Lower leg skin (tissue), 4 donors: ENCODE measurements at places on chromosomes 6 and 20.

DNA sequence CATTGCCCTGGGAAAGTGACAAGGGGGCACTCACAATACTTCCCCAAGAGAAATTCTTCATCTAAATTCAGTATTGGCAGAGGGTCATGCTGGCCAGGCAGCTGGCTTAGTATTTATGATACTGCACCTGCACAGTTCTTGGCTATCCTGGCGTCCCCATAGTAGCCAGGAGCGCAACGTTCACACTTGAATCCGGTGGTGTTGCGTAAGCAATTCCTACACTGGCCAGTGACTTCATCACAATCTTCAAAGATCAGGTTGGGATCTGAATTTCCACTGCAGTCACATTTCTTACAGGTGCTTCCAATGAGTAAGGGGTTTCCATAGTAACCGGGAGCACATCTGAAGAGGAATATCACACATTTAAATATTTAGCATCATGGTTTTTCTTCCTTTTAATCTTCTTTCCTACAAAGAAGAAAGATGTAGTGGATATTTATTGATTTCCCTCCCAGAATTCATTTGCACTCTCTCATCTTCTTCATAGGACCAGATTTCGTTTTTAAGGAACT lies 62.8 kb downstream of the LAMA4 start:
- no peak for DNase-seq

- no peak for DNase-seq
Observed at GRCh38 chr6:7282097-7282906, 30.7 kb downstream of the SSR1 start.

GRCh38 chr20:38680500-38681306 lies 43.6 kb upstream of the SLC32A1 start:
- no peak for DNase-seq

DNA sequence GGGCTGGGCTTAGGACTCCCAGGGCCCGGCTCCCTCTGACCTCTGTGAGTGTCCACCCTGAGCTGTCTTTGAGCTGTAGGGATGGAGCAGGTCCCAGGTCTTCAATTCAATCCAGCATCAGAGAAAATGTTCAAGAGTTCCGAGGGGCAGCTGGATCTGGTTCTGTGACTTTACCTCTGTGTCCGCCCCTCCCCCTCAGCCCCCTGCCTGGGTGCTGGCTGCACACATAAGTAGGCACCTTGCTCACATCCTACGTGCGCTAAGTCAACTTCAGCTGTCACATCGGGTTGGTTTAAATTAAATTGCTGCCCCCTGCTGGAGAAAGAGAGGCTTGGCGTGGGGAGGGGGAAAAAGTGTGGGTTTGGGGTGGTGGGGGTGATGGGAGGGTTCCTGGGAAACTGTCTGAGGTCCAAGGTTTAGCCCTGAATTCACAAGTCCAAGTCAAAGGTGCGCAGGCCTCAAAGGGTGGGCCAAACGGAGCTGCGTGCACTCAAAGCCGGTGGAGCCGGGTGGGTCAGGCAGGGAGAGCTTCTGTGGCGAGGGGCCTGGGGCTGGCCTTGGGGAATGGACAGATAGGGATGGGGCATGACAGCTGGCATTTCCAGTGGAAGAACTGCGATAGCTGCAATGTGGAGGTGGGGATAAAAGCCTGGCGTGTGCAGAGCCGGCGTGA lies 3.0 kb downstream of the WFDC5 start:
- DNase-seq: no peak

DNA sequence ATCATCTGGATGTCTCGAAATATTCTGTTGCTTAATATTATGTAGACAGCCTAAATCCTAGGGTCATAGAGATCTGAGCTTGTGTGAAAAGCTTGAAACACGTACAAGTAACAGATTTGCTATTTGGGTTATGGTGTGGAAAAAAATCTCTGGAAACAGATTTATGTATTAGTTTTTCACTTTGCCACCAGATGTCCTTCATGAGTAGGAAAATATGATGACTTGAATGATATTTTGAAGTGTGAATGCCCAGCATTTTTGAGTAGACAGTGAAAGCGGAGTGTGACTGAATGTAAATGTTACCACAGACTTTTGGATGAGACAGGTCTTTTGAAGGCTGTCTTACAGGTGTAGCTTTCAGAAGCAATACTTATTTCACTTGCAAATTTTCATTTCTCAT lies 4.2 kb upstream of the BMP6 start:
- no peak for DNase-seq

DNA sequence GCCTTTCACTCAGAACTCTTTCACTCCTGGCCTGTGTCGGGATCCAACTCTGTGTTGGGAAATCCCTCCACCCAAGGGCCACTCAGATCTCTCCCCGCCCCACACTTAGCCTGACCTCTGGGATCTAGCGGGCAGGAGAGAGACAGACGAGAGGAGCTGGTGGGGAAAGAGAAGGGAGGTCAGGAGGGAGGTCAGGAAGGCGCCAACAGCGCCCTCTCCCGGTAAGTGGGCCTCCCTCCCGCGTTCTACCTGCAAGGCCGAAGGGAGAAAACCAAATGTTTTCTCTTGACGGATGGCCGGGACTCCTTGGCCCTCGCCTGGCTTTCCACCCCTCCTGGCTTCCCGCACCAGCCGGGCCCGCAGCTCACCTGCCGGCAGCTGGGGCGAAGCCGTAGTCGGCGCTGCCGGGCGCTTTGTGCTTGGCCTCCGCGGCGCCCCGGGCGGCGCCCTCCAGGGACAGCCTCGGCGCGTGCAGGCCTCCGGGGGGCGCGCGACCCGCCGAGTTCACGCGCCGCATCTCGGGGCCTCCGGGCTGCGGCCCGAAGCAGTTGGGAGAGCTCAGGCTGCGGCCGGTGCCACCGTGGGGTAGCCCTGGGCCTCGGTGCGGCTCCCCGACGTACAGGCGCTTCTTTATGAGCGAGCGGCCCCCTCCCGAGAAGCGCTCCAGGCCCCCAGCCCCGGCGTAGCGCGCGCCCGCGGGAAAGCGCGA lies 38.2 kb downstream of the C6orf132 start:
- DNase-seq: peak; percentile 93

- DNase-seq: no peak
Observed at GRCh38 chr6:71114986-71115385, 158.1 kb upstream of the B3GAT2 start.

DNA sequence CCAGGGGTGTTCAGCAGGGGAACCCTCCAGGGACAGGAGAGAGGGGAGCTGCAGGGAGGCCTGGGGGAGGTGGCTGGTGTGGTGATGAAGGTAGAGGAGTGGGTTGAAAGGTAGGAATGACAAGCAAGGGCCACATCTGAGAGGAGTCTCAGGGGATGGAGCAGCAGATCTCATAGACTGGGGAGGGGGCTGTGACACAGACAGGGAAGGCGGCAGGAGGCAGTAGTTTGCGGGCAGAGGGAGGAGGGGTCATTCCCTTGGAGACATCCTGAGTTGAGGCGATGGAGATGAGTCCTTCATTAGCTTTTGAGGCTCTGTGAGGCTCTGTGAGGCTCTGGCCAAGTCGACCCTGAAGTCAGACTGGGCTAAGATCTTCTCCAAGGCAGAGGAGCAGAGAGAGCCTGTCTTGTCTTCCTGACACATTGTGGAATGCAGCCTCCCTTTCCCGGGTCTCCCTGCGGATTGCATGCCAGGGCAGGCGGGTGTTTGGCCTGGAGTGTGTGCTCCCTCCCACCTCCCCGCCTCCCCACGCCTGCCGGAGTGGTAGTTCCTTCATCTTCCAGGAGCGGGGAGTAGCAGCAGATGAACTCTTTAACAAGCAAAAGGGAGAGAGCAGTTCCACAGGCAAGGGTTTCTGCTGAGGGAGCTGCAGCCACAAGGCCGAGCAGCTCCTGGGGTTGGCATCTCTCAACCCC lies 34.3 kb upstream of the MLN start:
- DNase-seq: no peak

DNA sequence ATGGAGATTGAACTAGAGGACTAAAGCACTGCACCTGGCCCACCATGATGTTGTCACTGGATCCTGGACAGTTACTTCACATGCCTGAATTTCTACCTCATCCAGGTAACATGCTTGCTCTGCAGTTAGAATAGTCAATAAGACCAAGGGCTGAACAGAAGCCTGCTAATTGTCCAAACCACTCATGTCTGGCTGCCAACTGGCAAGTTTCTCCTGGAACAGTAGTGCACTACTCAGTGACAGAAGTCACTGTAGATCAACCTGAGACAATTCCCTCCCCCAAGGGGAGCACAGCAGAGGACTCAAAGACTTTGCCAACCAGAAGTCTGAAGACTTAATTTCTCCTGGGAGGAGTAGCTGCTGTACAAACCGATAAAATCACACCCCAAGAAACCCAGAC lies 454.6 kb upstream of the MARCKS start:
- no peak for DNase-seq

GRCh38 chr6:137102851-137103492 lies 58.2 kb upstream of the IL20RA start:
- DNase-seq: no peak

- no peak for DNase-seq
Observed at GRCh38 chr6:75196081-75196687, 9.7 kb downstream of the COL12A1 start.

- DNase-seq: no peak
Observed at GRCh38 chr6:6461138-6461537, 127.4 kb upstream of the LY86 start.

DNA sequence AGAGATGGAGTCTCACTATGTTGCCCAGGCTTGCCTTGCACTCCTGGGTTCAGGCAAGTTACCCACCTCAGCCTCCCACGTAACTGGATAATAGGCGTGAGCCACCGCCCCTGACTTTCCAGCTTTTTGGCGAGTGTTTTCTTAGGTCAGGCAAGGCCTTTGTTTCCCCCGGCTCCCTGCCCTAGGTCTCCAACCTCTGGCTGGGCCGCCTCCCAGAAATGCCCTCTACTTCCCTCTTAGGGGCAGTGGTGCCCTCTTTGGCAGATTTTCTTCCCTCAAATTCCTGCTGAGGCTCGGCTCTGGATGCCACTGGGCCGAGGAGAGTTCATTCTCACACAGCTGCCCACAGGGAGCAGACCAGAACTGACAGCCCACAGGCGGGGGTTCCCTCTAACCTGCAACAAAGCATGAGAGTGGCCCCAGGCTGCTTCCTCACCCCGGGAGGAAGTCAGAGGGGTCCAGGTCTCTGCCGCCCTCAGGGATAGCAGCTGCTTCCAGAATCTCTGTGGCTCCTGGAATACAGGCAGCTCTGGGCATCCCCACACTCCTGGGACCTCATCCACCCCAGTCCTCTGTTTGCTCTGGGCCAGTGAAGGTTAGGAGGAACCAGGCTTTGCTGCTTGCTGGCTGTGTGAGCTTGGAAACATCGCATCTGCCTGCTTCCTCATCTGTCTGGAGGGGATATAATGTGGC lies 56.5 kb downstream of the TCP11 start:
- no peak for DNase-seq

- DNase-seq: no peak
Observed at GRCh38 chr6:3529721-3530120, 72.9 kb upstream of the SLC22A23 start.

- no peak for DNase-seq
Observed at GRCh38 chr6:24385536-24386269, 17.0 kb upstream of the MRS2 start.

GRCh38 chr20:35515949-35516645 lies 13.4 kb downstream of the C20orf173 start:
- no peak for DNase-seq

GRCh38 chr6:105675715-105676397 lies 273.0 kb upstream of the PREP start:
- no peak for DNase-seq

DNA sequence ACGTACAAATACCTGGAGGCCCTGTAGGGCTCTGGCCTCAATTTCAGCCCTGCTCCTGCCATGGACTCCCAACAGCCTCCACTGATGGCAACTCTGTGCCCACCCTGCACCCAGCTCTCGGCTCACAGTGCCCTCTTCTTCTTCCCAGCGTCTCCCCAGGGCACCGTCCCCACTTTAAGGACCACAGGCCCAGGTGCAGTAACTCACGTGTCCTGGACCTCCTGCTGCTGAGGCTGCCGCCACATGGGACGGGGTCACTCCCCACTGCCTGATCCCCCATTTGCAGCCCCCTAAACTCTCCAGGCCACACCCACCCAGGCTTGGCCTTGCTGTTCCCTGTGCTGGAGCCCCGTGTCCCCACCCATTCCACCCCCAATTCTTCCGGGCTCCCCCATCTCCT lies 223.4 kb downstream of the PREX1 start:
- peak; percentile 76 for DNase-seq

DNA sequence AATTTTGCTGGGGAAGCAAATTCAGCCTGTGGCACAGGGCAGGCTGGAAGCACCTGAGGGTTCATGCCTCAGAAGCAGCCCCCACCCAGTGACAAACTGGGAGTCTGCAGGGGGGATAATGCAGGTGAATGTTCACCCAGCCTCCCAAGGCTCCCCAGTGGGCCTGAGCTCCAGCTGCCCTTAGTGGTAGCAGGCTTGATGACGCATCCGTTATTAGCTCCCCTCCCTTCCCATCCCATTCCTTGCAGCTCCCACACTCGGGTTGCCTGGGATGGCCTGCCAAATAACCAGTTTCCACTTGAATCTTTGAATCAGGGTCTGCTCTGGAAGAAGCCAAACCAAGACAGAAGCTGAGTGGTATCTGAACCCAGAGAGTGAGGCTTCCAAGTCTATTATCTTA lies 15.8 kb downstream of the KCNK15 start:
- DNase-seq: no peak

GRCh38 chr6:142728910-142729481 lies 216.0 kb downstream of the HIVEP2 start:
- DNase-seq: no peak

GRCh38 chr6:55033016-55033546 lies 141.2 kb upstream of the HCRTR2 start:
- DNase-seq: no peak

DNA sequence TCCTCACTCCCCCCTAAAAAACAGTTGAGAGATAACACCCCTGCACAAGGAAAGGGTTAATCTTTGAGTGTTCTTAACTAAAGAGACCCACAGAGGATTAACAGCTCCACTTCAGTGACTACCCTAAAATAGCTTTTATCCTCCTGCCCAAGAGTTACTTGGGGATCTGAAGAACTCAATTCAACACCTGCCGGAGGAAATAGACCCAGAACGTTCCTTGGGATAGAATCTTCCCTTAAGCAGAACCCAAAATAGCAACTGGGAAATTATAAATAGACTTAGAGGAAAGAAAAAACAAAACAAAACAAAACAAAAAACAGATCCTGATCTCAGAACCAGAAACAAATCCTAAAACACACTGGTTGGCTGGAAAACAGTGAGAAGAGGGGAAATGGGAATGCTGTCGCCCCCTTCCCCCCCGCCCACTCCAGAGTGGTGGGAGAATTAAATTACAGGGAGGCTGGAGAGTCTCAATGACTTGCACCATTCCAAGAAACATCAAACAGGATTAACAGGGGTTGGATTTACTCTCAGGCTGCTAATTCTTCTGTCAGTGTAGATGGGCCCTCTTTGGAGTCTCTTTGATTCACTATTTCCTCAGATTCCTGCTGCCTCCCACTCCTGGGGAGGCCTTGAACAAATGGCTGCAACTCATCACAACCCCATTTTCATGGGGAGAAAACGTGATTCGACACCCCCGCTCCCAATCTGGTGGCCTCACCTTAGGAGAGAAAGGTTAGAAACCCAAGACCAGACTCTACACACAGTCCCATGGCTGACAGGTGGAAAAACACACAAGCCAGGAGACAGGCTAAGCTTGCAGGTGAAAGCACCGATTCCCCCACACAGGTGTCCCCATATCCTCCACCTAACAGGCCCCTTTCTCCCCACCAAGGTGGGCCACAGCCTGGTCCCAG lies 1.4 kb downstream of the PLAGL2 start:
- no peak for DNase-seq
